Bronchial epithelial cell (primary cell): ENCODE measurements at places on chromosomes 4 and X.

DNA sequence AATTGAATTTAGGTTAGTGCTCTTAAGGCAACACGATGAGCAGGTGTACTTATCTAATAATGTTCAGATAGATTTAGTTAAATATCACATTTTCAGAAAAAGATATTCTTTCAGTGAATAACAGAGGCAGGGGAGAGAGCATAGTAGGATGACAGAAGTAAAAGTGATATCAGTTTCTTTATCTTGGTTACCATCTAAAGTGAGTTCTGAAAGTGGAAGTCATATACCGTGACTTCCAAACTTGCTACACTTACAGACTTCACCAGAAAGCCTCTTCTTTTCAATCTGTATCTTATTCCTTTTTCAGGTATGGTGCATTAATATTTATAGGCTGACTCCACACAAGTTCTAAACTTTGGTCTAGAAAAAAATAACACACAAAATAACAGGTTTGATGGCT is 124.9 kb downstream of the POU4F2 start:
- DNase-seq: no peak

- DNase-seq: no peak
These were observed 1.0 kb upstream of the ARHGAP4 start for GRCh38 chrX:153926858-153927671.

DNA sequence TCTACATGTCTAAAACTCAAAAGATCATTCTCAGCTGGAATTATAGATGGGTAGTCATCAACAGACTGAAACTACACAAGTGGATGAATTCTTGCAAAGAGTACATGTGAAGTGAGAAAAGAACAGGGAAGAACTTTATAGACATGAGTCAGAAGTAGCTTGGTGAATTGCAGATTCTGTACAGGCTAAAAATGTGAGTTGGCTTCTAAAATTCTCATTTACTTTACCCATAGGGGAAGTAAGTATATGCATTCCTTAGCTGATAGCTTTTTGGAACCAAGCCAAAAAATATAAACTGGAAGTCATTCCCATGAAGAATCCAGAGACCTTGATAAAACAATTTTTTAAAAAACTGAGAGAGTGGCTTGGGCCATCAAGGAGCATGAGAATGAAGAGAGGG is 584.2 kb upstream of the FTHL17 start:
- DNase-seq: peak; percentile 18

GRCh38 chr4:185276036-185276435 is 66.6 kb downstream of the SNX25 start:
- DNase-seq: peak; percentile 64

- DNase-seq: peak; percentile 46
These were observed at the start of gene JADE3 for GRCh38 chrX:46912098-46912602. TSS of gene JADE3 (plus strand) at chrX:46912421. CDS start at chrX:46984895, 72,474 bp downstream.

DNA sequence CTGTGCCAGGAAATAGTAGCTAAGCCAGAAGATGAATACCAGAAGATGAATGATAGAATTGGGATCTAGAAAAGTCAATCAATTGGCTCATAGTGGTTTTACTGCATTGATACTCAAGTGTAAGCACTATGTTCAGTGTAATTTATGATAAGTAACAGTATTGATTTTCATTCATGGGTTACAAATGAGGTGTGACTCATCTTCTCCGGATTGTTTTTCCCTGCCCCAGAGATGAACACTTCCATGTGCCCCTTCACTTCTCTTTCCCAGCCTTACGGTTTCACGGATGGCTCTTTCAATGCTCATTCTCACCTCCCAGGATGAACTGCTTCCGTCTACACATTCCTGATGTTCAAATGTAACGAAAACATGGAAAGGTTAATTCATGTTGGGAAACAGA is 9.8 kb upstream of the GUCY1B1 start:
- no peak for DNase-seq

DNA sequence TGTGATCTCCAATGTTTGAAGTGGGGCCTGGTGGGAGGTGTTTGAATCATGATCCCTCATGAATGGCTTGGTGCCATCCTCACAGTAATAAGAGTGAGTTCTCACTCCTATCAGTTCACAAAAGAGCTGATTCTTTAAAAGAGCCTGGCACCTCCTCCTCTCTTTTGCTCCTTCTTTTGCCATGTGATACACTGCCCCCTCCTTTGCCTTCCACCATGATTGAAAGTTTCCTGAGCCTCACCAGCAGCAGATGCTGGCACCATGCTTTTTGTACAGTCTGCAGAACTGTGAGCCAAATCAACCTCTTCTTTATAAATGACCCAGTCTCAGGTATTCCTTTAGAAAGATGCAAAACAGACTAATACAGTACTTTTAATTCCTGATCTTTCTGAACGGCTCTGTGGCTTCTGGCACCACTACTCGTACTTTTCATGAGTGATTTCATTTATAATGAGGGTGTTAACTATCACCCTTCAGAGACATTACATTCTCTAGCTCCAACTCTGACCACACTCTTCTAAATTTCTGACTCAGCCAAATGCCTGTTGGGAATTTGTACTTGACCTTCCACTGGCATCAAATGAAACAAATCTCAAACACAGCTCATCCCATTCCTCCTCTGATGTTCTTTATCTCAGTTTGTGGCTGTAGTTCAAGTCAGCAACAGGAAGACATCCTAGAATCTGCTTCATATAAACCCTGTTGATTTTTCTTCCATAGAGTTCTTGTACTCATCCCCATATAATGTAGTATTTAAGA is 4.2 kb downstream of the UFSP2 start:
- no peak for DNase-seq

- peak; percentile 82 for DNase-seq
These were observed 752 bp upstream of the FGF5 start for GRCh38 chr4:80265571-80266252.

DNA sequence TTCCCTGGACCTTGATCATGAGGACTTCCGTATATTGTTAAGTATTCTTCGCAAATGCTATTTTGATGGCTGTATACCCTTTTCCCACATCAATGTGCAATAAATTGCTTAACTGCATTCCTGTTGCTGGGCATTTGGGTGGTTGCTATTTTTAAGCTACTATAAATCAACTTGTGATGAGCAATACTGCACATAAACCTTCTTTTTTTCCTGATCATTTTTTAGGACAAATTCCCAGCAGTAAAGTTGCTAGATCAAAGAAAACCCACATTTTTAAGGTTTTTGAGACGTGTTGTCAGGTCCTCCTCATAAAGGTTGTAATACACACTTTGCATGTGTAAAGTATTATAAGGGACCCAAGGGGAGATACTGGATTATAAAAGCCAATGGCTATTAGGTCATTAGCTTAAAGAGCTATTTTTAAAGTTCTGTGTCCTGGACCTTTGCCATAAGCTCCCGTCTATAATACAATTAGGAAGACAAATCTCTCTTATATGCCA is 35.6 kb downstream of the LIMCH1 start:
- DNase-seq: peak; percentile 1

- DNase-seq: no peak
These were observed 35.2 kb upstream of the LPAR4 start for GRCh38 chrX:78712336-78712735.

- no peak for DNase-seq
These were observed 7.3 kb downstream of the CCDC110 start for GRCh38 chr4:185464183-185464582.

GRCh38 chr4:1310031-1310795 is 20.5 kb downstream of the MAEA start:
- peak; percentile 78 for DNase-seq

- DNase-seq: no peak
These were observed 27.0 kb upstream of the TSPAN5 start for GRCh38 chr4:98685225-98686042.
